HuH-7 (cell line): ENCODE measurements at places on chromosomes 12 and 14.

GRCh38 chr14:31945074-31945613 lies 132.0 kb upstream of the ARHGAP5 start:
- DNase-seq = no peak

DNA sequence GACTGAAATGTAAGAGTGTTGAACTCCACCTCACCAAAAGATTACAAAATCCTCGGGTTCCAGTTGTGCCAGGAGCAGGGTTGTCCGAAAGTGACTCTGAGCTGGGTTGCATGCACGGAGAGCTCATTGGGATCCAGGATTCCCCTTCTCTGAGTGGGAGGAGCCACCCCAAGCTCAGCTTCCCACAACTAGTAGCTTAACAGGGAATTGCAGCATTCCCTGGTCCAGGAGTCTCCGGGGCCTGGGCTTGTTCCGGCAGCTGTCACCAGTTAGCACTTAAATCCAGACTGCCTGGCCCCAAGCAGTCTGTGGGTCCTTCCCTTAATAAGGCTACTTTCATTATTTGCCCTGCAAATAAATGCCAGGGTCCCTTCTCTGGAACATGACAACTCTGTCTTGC lies 50.1 kb downstream of the CD9 start:
- no peak for DNase-seq

GRCh38 chr12:55937981-55938380 lies 7.0 kb downstream of the DGKA start:
- no peak for DNase-seq

GRCh38 chr12:50322206-50322605 lies 38.9 kb upstream of the LIMA1 start:
- no peak for DNase-seq

DNA sequence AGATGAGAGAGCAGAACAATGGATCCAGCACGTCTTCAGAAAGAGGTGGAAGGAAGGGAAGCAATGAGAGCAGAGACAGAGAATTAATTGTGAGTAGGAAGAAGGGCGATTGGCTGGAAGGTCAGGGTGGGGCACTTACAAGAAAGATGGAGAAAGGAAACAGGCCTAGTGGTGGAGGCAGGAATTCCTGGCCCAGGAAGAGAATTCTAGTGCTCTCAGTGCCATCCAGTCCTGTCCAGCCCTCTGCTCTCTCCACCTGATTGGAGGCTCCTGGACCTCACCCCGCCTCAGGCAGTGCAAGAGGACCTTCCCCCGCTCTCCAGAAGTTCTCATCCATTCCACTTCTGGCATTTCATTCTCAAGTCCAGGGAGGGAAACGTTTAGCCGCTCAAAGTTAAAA lies 43.0 kb downstream of the NGB start:
- no peak for DNase-seq

DNA sequence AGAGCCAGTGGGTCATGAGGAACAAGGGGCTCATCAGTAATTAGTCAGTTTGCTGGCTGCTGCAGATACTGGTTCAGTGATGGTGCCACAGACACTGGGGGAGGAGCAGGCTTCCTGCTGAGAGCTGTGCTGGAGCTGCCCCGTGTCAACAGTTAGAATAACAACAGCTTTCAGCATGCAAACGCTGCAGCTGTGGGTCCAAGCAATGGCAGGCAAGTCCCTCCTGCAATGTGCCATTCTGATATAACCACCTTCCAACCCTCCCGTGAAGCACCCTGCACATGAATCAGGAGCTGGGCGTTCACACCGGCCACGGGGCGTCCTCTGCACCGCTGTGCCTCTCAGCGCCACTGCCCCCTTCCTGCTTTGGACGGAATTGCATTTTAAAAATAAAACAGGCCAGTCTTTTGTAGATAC lies 258.4 kb upstream of the SFSWAP start:
- peak; percentile 18 for DNase-seq

DNA sequence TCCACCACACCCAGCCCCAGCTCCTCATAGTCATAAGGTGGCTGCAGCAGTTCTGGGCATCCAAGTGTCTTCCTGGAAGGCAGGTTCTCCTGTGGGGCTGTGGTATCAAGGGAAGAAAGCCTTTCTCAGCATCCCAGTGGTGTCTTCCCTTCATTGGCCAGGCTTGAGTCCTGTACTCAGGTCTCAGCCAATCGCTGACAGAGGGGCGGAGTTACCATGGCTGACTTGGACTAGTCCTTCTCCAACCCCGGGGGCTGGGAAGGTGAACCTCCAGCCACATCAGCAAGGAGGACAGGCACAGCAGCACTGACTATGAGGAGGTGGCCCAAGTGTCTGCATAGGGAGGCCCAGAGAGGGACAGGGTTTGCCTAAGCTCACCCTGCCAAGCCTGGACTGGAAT lies 64.0 kb upstream of the SLC24A4 start:
- no peak for DNase-seq

DNA sequence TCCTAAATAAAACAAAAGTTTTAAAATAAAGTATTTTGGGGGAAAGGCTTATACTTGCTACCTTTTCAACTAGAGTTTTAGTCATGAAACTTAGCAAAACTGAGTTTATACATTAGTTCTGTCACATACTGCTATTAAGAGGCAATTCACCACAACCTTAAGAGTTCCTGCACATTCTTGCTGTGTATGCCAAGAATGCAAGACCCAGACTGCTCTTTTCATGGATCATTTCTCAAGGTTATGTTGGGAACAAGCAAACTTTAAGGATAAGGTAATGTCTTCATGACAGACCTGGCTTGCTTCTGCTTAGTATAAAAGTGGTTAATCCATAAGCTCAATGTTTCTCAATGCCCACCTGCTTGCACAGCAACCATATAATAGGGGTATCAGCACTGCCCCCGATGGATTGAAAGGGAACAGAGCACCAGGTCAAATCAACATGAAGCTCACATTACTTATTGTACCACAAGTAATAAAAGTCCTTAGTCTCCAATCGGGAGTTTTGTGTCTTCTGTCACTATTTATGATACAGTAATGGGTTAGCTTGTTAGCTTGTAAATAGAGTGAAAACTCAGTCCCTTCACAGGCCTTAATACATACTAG lies 67.6 kb downstream of the KIF21A start:
- DNase-seq = no peak

DNA sequence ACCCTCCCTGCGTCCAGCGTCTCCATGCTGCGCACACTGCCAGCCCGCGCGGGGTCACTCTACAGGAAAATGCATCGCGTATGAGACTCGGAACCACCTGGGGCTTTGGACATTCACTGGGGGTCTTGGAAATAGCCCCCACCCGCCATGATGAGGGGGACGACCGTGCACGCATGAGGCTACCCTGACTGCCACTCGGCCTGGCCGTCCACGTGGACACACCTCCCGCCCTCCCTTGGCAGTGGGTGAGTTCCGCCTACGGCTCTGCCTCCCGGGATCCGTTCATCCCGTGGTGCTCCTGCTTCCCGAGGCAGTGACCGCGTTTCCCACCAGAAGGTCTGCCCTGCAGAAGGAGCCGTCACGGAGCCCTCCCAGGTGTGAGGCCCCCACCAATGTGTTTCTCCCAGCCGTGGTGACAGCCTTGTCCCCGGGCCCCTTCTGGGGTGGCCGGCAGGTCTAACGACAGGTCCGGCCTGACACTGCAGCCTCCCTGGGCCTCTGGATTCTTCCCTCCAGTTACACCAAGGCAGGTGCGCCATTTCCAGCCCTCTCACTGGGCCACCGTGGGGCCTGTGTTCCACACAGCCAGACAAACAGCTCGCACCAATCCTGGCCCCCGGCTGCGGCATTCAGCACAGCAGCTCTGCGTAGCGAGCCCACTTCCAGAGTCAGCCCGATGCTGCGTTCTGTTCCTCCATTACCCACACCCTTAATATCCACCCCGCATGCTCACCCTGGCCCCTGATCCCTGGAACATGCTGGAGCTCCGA lies 11.1 kb upstream of the GALNT9 start:
- DNase-seq = no peak

GRCh38 chr12:13103391-13104033 lies at the start of gene GSG1:
Gene GSG1 (minus strand): TSS chr12:13103667. CDS start chr12:13103512, 155 bp downstream.
- no peak for DNase-seq

- no peak for DNase-seq
Measured at GRCh38 chr14:49203676-49204075, 382.5 kb downstream of the RPS29 start.

GRCh38 chr12:3105690-3106479 lies 28.7 kb downstream of the TSPAN9 start:
- no peak for DNase-seq

GRCh38 chr12:93379981-93380361 lies 2.2 kb downstream of the NUDT4 start:
- no peak for DNase-seq

DNA sequence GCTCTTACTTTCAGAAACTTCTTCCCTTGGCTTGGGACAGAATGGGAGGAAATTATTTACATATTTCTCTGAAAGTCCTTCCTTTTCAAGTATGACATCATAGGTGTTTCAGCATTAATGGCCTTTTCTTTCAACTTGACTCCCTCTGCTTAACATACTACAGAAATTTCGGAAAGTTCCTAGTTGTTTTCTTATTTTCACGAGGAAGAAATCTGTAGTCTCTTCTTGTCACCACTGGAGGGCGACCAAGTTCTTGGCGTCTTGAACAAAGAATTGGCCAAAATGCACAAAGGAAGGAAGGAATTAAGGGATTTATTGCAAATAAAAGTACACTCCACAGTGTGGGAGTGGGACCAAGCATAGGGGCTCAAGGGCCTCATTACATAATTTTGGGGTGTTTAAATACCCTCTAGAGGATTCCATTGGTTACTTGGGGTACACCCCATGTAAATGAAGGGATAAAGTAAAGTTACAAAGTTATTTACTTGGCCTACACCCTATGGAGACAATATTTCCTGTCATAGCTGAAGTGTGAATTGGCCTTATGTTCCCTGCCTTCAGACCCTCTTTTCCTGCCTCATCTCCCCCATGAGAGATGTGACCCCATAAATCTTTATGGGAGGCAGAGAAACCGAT lies 70.4 kb downstream of the RPL10L start:
- no peak for DNase-seq

DNA sequence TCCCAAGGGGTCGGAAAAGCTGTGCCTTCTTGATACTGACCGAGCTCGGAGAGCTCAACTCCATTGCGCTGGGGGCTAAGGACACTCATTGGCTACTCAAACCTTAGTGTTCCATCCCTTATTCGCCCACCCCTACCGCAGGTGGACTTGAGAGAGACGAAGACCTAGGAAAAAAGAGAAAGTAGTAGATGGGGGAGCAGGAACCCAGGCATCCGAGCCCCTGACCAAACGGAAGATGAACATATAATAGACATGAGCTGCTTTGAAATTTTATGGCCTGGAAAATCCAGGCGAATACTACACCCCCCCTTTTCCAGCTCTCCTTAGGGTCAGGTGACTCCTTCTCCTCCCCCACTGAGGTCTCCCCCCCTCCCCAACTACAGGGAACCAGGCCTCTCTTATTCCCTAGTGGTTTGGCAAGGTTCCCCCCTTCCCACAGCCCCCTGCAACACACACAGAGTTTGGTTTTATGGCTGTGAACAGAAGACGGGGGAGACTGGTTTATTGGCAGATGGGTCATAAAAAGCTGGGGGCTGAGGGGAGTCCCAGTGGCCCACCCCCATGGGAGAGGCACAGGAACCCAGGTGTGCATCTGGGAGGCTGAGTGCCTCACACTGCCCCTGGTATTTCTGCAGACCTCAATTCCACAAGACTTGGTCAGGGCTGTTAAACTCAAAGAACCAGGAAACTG lies 1.6 kb downstream of the GDF11 start:
- DNase-seq = no peak

DNA sequence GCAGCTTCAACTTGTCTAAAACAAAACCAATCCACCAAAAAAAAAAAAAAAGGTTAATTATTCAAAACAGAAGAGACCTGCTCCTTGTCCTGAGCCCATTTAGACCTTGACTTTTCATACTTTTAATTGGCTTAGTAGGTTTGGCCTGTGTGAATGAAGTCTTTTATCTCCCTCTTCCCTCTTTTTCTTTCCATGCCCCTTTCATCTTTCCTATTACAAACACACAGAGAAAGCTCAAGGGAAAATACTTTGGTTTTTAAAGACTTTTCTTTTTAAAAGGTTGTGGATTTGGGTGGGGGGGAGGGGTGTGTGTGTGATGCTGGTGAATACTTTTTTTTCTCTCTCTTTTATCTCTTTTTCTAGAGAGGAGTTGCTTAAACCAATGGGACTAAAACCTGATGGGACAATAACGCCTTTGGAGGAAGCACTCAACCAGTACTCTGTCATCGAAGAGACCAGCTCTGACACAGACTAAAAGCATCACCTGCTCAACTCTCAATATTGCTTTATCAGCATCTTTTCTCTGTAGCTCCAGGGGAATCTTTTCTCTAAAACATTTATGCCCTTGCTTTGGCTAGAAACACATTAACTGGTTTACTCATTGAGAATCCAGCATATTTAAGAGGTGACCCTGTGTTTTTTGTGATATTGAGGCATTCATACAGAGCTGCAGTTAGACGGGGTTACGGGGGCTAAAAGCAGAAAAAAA lies 70.0 kb upstream of the TMEM263 start:
- DNase-seq = no peak

GRCh38 chr12:121579981-121580868 lies 598 bp downstream of the KDM2B start:
- peak; percentile 51 for DNase-seq

- no peak for DNase-seq
Measured at GRCh38 chr14:105765893-105766614, 239.7 kb downstream of the TMEM121 start.

DNA sequence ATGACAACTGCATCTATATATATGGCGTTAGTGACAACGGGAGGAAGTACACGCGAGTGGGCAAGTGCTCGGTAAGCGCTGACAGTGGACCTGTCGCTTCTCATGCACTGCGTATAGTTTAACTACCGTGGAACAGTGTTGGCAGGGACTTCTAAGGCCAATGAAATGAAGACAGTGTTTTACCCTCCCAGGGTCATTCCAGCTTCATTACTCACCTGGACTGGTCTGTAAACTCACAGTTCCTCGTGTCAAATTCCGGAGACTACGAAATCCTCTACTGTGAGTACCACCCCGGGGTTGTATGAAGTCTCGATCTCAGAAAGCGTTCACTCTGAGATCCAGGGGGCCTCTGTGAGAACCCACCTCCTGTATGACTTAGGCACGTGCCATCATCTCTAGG lies 129.2 kb upstream of the EVL start:
- DNase-seq = no peak

GRCh38 chr12:125983094-125983783 lies 918.0 kb downstream of the AACS start:
- DNase-seq = no peak

GRCh38 chr12:117111821-117112595 lies 12.8 kb upstream of the TESC start:
- DNase-seq = no peak

DNA sequence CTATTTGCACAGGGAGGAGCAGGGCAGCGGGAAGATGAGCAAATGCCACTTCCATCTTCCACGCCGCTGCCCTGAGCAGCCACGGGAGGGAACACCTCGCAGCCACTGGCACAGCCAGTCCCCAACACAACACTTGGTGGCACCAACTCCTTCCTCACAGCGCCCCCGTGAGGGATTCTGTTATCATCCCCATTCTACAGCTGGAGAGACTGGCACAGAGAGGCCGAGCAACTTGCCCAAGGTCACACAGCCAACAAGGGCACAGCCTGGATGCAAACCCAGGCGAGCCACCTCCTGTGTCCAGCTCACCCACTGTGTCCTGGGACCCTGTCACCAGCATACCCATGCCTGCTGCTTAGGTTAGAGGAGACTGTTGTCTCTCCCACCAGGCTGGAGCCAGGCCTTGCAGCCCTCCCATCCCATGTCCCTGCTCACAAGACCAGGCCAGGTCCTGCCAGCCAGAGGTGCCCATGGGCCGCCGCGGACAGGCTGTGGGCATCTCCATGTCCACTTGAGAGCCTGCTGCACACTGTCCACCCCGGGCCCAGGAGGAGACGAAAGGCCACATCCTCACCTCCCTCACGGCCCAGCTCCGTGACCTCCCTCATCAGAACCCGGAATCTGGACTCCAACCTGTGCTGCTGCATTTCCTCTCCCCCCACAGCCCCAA lies 57.0 kb downstream of the NCOR2 start:
- DNase-seq = peak; percentile 53
